ENCODE measurements at places on chromosomes 5 and 9.

DNA sequence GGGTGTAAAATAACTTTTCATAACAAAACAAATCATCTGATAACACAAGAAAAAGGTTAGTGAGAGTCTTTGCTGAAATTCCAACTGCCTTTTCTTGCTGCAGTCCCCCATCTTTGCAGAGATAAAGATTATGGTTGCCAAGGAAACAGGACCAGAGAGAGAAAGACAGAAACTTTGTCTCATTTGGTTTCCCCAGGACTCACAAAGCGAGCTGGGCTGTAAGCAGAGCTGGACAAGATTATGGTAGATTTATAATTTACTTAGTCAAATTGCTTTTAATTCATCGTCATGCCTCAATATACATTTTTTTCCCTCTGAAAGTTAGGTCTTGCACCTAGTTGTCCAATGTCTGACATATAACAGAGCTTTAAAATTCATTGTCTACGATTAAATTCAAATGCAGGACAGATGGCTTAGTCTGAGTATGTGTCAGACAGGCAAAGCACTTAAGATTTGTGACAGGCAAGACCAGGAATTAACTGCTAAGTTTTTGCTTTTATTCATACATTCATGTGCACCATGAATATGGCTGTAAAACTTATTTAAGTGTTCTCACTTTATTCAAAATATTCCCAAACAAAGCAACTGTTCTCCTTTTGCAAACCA lies 17.4 kb downstream of the ENC1 start:
- no peak for DNase-seq

DNA sequence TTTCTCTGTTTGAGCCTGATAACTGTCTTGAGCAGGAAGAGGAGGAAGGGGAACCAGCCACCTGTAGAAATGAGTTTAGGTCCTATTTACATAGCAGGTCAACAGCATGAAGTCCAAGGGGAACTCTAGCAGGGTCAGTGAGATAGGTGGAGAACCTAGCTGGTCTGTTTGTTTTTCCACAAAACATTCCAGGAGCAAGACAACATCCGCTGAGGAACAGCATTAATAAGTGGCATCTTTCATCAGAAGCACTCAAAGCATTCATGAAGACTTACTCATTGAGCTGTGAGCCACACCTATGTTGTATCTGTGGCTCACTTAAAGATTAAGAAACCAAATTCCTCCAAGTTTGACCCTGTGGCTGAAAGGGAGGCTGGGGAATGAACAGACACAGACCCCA lies 115.9 kb downstream of the ACTBL2 start:
- no peak for DNase-seq

DNA sequence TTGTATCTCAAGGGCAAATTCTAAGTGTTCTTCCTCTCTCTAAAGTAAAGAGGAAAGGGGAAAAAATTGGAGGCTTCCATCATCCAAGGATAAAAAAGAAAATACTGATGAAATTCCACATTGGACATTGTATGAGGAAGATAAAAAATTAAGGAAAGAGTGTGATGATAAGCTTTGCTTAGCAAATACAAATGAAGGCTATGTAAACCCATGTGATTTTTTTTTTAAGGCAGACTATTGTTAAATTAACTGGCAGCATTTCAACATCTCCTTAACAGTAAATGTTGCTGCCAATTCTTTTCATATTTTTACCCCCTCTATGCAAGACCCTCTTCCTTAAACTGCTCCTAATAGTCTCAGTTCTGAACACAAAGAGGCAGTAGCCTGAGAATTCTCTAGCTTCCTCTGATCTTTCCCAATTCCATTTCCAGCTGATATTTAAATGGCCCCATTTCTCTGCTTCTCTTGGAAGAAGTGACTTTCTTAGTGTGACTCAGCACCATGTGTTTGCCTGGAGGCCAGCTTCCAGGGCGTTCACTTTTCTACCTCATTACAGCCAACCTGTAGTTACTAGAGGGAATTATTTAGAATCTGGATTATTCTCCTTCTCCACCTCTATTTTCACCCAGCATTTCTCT lies 159.7 kb downstream of the TLE1 start:
- no peak for DNase-seq

GRCh38 chr5:94811331-94811730 lies 192.9 kb downstream of the SLF1 start:
- no peak for DNase-seq
